ENCODE measurements at places on chromosomes 3 and 15.

- no peak for DNase-seq
These were observed 6.9 kb upstream of the RFX7 start for GRCh38 chr15:56250626-56251025.

- DNase-seq: no peak
These were observed 550 bp downstream of the CCDC9B start for GRCh38 chr15:40340038-40340739.

- DNase-seq: no peak
These were observed 32.8 kb upstream of the STRIT1 start for GRCh38 chr3:155326244-155326643.

DNA sequence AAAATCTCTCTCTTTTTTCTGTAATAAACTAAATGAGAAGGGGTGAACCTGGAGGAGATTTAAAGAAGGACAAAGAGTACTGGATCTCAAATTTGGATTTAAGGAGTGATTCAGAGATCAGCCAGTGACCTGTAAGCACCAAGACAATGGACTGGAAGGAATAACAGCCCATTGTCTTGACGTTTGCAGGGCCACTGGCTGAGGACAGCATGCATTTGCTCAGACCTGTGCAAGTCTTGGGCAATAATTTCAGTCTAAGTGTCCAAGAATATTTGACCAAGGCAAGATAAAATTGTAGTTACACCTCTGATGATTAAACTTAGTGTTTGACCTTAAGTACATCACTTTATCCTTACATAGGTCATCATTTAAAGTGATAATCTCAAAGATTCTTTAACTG, 55.8 kb upstream of the OSTN start:
- DNase-seq: no peak

- DNase-seq: no peak
These were observed 30.1 kb upstream of the ZNF502 start for GRCh38 chr3:44682182-44682896.

GRCh38 chr3:55746808-55747413, 259.8 kb upstream of the WNT5A start:
- DNase-seq: no peak

DNA sequence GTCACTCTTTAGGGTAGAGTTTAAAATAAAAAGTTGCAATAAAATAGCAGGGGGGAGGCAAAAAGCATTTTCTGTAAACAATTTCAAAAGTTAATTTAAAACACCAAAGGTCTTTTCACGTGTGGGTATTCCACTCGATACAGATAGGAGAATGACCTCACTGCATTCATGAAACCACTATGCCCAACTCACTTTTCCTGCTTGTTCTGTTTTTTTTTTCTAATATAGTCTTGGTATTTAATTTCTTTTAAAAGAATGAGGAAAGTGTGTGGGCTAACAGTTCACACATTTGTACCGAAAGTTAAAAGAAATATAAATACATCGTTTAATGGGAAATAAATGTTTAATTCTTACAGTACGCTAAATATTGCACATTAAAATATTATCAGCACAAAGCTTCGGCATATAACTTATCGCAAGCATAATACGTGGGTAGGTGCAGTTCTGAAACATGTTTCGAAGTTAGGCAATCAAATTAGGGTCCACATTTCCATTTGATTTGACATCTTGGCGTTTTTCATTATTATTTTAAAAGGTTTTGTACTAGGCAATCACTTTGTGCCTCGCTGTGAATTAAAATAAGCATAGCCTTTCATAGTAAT, 41.4 kb downstream of the VGLL4 start:
- DNase-seq: no peak

DNA sequence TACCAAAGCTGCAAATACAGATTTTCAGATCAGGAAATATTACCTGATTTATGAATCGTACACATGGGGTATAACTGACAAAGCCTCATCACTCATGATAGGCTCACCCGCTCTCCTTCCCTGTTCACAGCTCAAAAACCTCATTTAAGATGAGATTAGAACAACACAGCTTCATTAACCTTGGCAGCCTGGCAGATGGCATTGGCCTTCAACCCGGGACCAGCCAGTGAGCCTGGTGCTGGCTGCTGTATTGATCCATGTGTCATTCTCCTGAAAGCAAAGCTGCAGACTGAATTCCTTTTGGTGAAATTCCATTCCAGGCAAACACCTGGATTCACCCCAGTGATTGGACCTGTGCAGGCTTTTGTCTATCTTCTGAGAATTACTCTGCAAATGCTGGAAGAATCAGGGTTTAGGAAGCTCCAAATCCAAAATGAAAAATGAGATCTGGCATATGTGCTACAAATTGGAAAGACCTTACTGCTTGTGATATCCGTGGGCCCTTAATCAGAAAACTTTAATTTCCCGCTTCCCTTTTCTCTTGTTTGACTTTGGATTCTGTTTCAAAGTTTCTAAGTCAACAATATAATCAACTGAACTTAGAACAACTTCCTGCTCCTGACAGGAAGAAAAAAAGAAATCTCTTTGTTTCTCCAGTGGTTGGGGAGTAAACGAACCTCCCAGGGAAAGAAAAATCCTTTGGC, 189.1 kb upstream of the KBTBD8 start:
- DNase-seq: no peak

DNA sequence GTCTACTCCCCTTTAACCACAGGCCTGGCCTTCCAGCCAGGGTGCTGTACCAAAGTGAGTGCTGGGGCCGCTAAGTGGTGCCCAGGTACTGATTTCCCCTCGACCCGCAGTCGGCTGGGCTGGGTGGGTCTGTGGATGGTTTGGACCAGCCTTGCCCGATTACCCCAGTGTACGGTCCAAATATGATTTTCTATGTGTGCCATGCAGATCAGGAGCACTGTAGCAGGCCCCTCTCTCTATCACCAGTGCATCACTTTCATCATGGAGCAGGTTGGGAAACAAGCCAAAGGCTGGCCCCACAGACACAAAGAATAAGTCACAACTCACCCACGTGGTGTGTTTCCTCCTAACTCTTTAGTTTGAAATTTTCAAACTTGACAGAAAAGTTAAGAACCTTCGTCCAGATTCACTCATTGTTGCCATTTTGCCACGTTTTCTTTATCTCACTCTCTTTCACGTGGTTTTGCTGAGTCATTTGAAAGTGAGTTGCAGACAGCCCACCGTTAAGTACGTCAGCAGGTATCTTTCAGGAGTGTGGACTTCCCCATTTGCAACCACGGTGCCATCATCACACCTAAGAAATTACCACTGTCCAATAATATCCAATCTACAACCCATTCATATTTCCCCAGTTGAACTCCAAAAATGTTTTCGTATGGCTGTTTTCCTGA, 37.0 kb downstream of the ZNF710 start:
- DNase-seq: no peak
